Neural cell (in vitro differentiated cells): ENCODE measurements at places on chromosomes 4 and X. TPM values are rescaled to one million over a fixed set of nuclear protein-coding genes. Genes with fewer than 3 reads are reported as not detected.

CLNK gene
- not detected in 2 replicates for polyA plus RNA-seq

JAKMIP1 gene
- polyA plus RNA-seq, result 15.3 and 19.5 TPM in 2 replicates

XK gene
- 1.7 and 1.8 TPM in 2 replicates for polyA plus RNA-seq

GPM6B gene
- 205 and 212 TPM in 2 replicates for polyA plus RNA-seq

FOXP3 gene
- polyA plus RNA-seq, result not detected in 2 replicates

DUX4 gene
- polyA plus RNA-seq, result not detected in 2 replicates

TLR10 gene
- 0.10 and 0.14 TPM in 2 replicates for polyA plus RNA-seq

GK gene
- polyA plus RNA-seq, result 4.8 and 6.3 TPM in 2 replicates

F9 gene
- not detected in 2 replicates for polyA plus RNA-seq
